ENCODE measurements at places on chromosomes 13 and 19.

DNA sequence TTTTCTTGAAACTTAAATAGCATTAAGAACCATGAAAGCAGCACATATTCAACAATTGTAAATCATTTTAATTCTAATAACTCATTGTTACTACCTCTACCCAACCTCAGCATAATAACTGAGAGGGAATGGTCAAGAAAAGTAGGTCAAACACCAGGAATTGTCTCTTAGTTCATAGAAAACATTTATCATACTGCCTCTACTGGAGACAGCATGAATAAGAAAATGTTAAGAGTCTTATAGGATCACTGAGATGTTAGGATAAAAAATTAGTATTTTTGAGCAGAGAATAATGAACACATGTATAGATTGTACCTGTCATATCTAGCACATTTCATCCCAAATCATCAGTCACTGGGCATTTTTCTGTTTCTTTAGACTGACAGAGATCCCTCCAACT is 515.3 kb downstream of the PCDH9 start:
- DNase-seq = no peak

DNA sequence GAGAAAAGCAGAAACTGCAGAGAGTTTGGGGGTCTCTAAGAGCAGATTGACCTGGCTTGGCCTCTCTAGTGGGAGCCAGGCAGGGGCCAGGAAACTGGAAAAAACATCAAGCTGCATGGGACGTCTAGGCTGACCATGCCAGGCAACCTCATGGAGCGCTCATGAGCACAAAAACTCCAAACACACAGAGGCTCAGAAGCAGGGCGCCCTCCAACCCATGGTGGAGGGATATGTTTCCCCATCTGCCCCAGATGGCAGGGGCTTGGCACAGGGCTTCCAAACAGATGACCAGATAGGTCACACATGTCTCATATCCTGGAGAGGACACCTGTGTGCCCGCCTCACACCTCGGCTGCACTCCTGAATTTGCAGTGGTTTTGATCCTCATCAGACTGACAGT is 879.0 kb downstream of the UQCRFS1 start:
- no peak for DNase-seq

GRCh38 chr19:50498219-50499056 is 12.6 kb downstream of the JOSD2 start:
- no peak for DNase-seq

GRCh38 chr19:35388277-35389054 is 17.6 kb downstream of the GPR42 start:
- DNase-seq = no peak

DNA sequence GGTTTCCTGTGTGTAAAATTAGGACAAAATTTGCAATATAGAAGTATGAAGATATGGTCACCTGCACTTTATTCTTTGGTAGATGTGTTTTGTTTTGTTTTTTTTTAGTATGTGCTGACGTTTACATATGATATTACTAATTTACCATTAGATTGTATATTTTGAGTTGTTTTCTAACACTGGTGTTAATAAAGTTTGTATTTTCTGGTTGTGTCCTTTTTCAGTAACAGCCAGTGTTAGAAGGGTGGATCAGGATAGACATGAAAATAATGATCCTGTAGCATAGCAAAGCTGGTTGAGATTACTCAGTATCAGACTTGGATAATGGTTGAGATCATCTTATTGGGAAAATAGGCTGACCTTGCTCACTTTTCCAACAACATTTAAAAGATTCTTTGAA is 6.2 kb downstream of the NAA16 start:
- no peak for DNase-seq

DNA sequence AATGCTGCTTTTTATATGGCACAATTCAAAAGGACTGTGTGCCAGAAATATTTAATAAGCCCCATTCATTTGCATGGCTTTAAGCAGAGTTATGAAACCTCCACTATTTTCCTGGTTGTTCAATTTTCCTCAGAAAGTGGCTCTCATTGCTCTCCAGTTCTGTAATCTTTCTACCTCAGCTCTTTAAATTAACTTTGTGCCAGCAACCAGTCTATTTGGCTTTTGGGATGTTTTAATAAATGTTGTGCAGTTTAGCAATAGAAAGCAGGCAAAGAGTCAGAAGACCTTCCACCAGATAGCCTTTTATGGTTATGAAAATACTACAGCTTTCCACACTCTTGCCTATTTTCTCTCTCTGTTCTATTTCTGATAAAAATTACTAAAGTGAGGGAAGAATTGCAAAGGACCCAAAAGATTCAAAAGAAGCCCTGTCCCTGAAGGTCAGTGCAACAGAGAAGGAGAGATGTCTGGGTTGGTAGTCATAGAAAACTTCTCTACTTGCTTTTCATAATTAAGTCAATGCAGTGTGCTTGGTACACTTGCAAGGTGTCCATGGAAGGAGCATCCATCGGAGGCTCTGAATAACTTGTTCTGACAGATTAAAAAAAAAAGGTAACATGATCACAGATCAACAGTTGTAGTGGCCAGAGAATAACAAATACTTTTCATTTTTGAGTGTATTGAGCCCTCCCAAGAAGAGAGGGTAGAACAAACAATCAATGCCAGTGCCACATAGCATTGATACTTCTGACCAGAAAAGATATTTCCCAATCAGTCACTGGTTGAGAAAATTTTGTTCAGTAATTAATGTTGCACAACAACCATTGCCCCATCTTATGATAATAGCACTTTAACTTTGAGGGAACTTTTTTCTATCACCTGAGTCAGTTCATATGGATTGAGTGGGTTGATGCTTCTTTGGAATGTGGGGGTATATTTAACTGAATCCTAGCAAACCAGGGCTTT is 48.4 kb upstream of the SPRY2 start:
- no peak for DNase-seq

DNA sequence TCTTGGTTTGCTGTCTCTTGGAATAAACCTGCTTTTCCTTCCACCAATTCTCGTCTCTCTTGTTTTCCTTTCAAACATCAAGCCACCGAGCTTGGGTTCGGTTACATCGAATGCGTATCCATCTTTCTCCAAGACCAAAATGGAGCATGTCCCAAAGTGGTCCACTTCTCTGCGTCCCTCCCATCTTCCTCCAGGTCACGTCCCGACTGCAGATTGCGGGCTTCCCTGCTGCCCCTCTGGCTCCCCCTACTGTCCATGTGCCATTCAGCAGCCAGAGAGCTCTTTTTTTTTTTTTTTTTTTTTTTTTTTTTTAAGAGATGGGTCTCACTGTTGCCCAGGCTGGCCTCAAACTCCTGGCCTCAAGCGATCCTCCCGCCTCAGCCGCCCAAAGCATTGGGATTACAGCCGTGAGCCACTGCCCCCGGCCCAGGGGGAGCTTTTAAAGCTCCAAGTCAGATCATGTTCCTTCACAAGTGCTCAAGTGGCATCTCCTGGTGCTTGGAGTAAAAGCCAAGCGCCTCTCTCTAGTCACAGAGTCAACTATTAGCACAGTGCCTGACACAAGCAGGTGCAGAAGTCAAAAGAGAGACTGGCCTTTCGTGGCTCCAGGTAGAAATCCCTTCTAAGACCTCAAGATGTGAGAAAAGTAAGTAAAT is 10.0 kb downstream of the COL5A3 start:
- DNase-seq = peak; percentile 80

- no peak for DNase-seq
Measured at GRCh38 chr13:88196106-88196505, 524.9 kb downstream of the SLITRK5 start.

DNA sequence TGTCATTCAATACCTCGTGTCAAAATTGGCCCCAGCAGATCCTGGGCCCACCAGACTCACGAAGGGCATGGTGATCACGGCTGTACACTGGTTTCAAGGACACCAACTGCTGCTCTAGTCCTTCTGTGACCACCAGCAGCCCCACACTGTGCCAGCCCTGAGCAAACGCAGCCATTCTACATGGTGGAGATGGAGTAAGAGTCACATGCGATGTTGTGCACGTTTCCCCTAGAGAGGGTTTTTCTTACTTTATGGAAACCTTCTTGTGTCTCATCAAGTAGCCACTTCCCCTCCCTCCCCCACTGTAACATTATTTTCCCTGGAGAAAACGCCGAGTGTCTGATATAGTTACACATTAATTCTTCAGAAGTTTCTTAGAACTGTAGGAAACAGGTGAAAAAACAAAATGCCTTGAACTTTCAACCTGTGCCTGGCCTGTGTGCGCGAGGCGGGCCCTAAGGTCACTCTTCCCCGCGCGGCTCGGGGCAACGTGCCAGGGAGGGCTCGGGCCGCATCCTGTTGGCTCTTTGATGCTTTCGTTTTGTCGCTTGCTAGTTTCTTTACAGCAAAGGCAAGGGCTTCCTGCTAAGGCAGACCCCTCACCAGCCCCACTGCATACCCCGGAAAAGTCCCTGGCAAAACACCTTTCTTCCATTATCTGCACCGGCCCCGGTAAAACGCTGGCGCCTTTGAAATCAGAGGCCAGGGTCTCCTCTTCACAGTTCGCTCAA is 44.6 kb downstream of the GGACT start:
- DNase-seq = no peak

- no peak for DNase-seq
Measured at GRCh38 chr13:98842070-98842469, 89.6 kb upstream of the SLC15A1 start.

DNA sequence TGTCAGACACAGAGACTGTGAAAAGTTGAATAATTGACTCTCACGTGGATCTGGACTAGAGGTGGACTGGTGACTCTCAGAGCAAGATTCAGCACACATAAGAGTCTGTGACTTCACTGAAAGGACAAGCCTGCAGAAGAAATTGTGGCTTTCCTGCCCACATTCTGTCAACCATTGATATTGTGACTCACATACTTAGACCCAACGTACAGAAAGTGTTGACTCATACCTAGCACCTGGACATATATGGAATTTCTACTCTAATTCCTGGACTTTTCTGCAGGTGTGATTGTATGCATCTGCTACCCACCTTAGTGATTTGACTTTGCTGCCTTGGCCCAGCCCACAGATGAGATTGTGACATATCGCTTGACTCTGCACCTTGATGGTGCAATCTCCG is 15.6 kb upstream of the ZNF730 start:
- DNase-seq = no peak

DNA sequence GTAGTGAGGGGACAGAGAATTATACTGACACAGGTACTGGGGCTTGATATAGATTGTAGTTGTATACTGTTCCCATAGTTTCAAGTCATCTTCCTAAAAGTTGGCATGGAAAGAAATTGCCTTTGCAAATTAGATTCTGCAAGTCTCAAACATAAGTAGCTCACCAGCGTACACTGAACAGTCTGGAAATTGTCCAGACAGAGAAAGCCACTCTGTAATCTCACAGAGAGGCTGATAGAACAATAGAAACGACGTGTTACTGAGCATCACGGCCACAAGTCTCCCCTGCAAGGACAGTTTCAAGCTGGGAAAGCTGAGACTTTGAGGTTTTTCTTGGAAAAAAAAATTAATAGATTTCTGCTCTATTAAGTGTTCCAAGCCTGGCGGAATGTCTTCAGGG is 228.6 kb downstream of the DNAJC15 start:
- DNase-seq = no peak

- DNase-seq = no peak
Measured at GRCh38 chr19:8224394-8225145, 15.4 kb downstream of the CERS4 start.

GRCh38 chr13:37656247-37656940 is 57.8 kb upstream of the POSTN start:
- no peak for DNase-seq

- DNase-seq = no peak
Measured at GRCh38 chr13:74838096-74838495, 643.9 kb downstream of the TBC1D4 start.

- no peak for DNase-seq
Measured at GRCh38 chr13:108769213-108770070, 140.0 kb downstream of the MYO16 start.

GRCh38 chr19:33404506-33405253 is 31.2 kb downstream of the CEBPG start:
- no peak for DNase-seq

GRCh38 chr19:48152551-48152950 is 17.6 kb downstream of the LIG1 start:
- peak; percentile 83 for DNase-seq

GRCh38 chr13:82118589-82118988 is 1763.7 kb downstream of the SLITRK1 start:
- DNase-seq = no peak

GRCh38 chr13:79711631-79712030 is 230.7 kb downstream of the NDFIP2 start:
- no peak for DNase-seq

- DNase-seq = no peak
Measured at GRCh38 chr13:75643693-75644092, 7.6 kb downstream of the LMO7 start.

- DNase-seq = no peak
Measured at GRCh38 chr13:60654415-60654814, 257.4 kb downstream of the TDRD3 start.

DNA sequence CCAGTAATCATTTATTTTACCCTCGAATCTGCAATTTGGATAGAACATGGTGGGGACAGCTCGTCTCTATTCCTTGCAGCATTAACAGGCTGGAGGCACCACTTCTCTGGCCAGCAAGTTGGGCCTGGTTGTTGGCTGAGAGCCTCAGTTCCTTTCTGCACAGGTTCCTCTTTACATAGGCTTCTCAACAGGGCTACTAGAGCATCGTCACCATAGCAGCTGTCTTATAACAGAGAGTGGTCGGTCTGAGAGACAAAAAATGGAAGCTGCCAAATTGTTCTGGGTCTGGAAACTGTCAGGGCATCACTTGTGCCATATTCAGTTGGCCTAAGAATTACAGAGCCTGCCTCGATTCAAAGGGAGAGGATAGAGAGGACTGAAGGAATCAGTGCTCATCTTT is 86.7 kb downstream of the DNAJC15 start:
- DNase-seq = no peak

GRCh38 chr19:3450796-3451411 is 29.4 kb downstream of the SMIM24 start:
- no peak for DNase-seq

GRCh38 chr19:17861542-17862402 is 2.1 kb downstream of the RPL18A start:
- no peak for DNase-seq

- no peak for DNase-seq
Measured at GRCh38 chr19:17359905-17360800, 17.0 kb downstream of the PLVAP start.

DNA sequence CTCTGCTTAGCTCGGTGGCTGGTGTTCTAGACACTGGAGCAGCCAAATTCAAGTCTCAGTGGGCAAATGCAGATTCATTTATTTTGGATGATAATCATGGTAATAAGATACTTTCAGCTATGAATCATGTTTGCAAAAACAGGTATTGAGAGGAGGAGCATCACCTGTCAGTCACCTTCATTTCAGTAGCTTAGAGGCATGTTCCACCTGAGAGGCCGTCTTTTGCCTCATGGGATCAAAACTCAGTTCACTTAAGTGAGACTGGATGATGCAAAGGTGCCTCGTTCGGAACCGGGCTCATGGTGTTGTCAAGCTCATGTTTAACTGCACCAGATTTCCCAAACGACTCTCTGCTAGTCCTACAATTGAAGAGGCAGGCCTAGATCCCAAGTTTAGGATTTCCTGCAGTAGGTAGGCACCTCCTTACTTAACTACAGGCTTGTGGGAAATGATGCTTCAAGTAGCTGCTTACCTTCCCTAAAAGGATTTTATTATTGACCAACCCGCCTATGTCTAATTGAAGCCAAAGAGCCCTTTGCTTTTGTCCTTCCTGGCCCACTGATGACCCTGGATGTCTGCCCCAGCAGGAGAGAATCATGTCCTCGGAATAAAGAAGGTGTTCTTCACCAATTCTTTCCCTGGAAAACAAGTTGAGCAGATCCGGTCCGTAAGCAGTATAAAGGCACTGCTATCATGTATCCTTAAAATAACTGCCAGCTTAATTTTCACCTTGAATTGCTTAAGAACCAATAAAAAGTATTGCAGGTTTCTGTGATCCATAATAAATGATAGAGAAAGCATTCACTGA is 60.0 kb downstream of the ZAR1L start:
- no peak for DNase-seq

All from retina (tissue), 1 donor.